ENCODE measurements at places on chromosomes 16 and 17.
A peak's percentile ranks its signal among the peaks of the same experiment; 100 is the strongest.

- DNase-seq = no peak
These were observed 78.7 kb downstream of the CRISPLD2 start for GRCh38 chr16:84898447-84898846.

DNA sequence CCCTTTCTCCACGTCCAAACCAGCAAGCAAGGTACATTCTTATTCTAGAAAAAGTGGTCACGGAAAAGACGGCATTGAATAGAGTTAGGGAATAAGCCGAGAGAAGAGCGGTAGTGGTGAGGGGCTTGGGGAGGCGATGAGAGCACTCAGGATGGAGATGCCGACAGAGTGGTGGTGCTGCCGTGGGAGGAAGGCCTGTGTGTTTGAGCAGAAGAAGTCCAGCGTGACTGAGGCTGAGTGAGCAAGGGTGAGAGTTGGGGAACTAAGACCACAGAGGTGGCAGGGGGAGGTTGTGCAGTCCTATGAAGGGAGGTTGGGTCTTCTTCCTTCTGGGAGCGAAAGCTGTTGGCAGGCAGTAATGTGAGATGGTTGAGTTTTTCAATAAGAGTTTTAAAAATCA lies 252.3 kb downstream of the ABCC12 start:
- DNase-seq = no peak

DNA sequence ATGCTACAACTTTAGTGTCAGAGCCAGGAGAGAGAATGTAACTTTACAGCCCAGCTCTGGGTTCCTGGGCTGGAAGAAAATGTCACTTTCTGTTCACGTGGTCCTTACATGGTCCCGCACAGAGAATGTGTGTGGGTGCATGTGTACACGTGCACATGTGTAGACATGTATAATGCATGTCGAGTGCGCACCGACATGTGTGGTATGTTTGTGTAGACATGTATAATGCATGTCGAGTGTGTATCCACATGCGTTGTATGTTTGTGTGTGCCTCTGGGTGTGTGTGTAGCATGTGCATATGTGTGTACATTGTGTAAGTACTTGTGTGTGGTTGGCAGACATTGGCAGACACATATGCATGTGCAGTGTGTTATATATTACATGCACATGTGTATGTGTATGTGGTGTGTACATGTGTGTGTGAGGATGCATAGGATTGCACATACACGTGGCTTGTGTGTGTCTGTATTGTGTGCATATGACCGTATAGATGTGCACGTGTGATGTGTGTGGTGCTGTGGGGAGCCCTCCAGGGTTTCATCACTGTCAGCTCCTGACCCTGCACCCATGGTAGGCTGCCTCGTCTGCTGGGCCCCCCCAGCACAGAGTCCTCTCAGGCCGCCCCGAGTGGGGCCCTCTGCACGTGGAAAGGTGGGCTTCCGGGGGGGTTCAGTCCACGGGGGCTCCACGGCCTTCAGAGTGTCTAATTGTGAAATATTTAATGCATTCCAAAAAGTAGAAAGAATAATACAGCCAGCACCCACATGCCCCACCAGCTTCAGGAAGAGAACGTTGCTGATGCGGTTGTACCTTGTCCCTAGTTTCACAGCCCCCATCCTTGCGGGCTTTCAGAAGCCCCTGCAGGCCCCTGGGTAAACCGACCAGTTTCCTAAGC lies 214.2 kb upstream of the GSE1 start:
- DNase-seq = no peak

GRCh38 chr17:39652587-39653315 lies 12.4 kb upstream of the TCAP start:
- no peak for DNase-seq

- DNase-seq = no peak
These were observed 52.6 kb downstream of the USP22 start for GRCh38 chr17:20989991-20990855.

GRCh38 chr17:7946441-7946840 lies 14.4 kb downstream of the CNTROB start:
- no peak for DNase-seq

- peak; percentile 65 for DNase-seq
These were observed 5.4 kb upstream of the DRC7 start for GRCh38 chr16:57688987-57689761.

- no peak for DNase-seq
These were observed 32.6 kb downstream of the RAI1 start for GRCh38 chr17:17713839-17714238.

- DNase-seq = no peak
These were observed 14.0 kb upstream of the RBFOX3 start for GRCh38 chr17:79624718-79625478.

DNA sequence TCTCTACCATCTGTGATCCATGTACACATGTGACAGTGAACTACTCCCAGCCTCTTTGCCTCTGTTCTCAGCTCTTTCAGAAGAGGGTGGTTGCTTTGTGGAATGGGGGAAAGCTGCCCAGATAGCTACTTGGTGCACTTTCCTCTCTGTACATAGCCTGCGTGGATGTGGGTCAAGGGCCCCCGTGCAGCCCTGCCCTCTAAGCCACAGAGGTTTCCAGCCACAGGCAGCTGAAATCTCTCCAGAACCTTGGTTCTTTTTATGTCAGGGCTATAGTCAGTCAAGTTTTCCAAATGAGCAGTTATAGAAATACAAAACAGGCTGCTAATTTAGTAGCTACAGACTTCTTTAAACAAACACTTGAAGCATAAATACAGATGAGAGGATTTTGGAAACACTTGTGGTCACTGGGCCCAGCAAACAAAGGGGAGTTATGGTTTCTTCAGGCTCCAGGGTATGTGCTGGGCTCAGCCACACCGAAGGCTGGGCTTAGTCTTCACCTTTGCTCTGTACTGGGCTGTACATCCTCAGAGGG lies 199.7 kb upstream of the ASIC2 start:
- no peak for DNase-seq

- DNase-seq = peak; percentile 62
These were observed 242.8 kb upstream of the PSMD7 start for GRCh38 chr16:74053826-74054225.

Measured in hematopoietic multipotent progenitor cell treated with erythropoietin and hydrocortisone succinate and interleukin-3 and kit ligand, for 4 days (in vitro differentiated cells).